ENCODE measurements at places on chromosomes 1 and 21.

GRCh38 chr1:211925016-211925415 is 94.5 kb upstream of the LPGAT1 start:
- no peak for DNase-seq

DNA sequence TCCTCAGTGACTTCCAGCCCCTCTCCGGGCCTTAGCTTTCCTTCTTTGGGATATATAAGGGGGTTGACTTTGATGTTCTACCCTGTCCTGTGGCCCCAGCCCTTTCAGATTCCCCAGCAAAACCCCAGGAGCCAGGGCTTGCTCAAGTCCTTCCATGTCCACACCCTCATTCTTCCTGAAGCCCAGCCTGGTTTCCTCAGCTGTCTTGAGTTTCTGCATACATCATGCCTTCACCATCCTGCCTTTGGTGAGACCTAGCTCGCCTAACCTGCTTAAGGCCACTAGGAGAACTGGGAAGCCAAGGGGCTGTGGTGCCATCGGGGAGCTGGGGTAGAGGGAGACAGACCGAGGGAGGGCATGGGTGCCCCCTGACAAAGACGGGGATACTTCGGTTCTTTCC is 17.2 kb upstream of the PEF1 start:
- DNase-seq, result no peak

DNA sequence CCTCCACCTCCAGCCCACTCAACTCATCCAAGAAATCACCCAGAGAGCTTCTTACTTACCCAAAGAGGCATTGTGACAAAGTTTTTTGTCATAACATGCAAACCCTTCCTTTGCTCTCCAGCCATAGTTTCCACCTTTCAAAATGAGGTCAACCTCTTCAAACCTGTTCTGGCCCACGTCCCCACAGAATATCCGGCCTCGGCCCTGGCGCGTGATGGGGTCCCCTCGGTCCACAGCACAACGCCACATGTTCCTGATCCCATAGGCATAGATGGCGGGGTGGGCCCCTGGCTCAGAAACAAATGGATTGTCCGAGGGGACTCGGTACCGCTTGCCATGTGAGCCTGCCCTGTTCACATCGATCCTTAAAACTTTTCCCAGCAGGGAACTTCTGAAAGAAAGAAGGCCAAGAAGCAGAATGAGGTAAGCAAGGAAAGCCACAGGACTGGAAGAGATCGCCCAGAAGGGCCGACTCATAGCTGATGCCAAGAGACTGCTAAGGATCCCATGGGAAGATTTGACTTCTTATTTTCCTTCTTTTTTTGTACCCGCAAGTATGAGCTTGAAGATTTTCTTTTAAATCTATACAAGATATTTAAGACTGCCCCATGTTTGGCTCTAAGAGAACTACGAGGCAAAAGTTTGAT is 7.8 kb downstream of the HHIPL2 start:
- no peak for DNase-seq

- no peak for DNase-seq
Measured at GRCh38 chr1:196178083-196178635, 430.1 kb downstream of the KCNT2 start.

GRCh38 chr1:22970096-22970495 is 2.6 kb downstream of the LACTBL1 start:
- no peak for DNase-seq

- DNase-seq, result no peak
Measured at GRCh38 chr1:46153228-46153627, 20.8 kb upstream of the PIK3R3 start.
